ENCODE measurements at places on chromosomes 5 and 9.

GRCh38 chr5:58481828-58482227, 9.4 kb upstream of the GAPT start:
- no peak for DNase-seq

- DNase-seq, result no peak
These were observed 177.6 kb upstream of the IER5L start for GRCh38 chr9:129355631-129356030.

GRCh38 chr5:54325272-54325609, 14.9 kb upstream of the ARL15 start:
- no peak for DNase-seq

- DNase-seq, result no peak
These were observed 826.1 kb downstream of the SEMA5A start for GRCh38 chr5:8719796-8720195.

DNA sequence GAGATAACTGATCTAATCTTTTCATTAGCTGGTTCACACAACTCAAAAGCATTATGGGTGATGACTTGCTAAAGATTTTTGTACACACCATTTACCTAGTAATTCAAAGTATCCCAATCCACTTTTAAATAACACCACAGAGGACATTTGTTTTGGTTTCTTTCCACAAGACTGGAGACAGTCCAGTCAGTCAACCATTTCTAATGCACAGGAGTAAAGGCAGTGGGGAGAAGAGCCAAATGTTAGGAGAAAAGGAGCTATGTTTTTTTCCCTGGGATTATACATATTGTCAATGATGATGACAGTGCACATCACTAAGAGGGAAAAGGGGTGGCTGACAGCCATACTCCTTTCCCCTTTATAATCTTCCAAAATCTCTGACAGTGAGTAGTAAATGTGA, 240.9 kb downstream of the GABRB2 start:
- no peak for DNase-seq

GRCh38 chr5:172486912-172487311, 32.6 kb upstream of the SH3PXD2B start:
- DNase-seq, result no peak

- DNase-seq, result no peak
These were observed 1.3 kb upstream of the ZNF366 start for GRCh38 chr5:72508241-72509170.

DNA sequence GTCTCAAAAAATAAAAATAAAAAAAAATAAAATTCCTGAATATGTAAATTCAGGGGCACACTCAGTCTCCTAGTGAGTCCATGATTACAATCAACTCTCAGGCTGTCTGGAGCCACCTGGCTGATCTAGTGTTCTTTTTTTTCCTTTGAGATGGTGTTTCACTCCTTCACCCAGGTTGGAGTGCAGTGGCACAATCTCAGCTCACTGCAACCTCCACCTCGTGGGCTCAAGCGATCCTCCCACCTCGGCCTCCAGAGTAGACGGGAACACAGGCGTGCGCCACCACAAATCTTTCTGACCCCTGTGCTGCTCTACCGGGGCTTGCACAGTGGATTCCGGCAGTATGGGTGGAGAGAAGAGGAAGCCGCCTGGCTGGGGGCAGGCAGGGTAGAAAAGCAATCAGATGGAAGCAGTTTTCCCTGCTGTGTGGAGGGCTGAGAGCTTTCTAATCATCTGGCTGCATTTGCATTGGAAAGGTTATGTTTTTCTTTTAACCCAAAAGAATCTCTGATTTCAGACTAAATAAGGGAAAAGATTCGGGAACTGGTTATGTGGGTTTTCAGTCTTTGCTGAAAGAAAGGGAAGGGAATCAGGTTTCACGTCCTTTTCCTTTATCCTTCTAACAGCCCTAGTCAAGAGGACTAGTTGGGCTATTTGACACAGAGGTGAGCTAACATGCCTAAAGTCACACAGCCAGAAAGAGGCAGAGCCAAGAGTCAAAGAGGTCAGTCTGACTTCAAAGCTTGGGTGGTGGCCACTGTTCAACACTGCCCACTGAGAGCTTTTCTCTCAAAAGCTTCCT, 26.3 kb upstream of the CORO2A start:
- no peak for DNase-seq

GRCh38 chr5:171874234-171874633, 88.6 kb downstream of the SMIM23 start:
- DNase-seq, result no peak

DNA sequence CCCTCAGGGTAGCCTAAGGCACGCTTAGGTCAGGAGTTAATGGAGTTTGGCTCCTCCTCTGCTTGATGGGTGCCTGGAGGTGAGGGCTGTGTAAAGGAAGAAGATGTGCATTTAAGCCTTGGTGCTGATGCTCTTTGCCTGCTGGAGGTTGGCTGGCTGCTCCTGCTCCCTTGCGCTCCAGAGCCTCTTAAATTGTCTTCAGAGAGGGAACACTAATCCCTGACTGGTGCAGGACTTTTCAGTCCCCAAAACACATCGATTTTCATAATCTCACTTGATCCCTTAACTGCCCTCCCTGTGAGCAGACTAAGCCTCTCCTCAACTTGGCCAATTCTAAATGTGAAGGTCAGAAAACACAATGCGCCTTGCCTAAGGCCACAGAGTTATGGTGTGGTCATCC, 16.2 kb upstream of the TCOF1 start:
- no peak for DNase-seq

DNA sequence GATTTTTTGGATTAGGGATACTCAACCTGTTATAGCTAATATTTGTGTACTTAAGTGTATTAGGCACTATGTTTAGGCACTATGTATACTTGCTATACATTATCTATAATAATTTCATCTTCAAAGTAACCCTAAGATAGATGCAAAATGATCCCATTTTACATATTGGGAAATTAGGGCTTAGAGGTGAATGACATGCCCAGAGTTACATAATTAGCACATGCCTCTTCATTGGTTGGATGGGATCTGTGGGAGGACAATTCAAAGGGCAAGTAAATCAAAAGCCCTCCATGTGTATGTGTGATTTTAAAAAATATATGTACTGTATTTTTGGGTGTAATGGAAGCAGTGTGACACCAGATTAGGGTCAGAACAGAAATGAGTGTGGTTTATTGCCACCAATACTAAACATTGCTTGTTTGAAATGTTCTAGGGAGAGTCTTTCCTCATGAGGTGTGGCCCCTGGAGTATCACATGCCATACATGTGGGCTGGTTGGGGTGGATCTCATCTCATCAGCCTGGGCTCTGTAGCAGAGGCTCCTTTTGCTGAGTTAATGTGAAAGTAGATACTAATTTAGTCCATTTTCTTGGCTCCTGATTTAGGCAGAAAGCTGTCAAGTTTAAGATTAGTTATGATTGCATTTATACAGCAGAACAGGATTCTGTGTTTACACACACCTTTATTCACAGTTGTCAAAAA, 5.5 kb downstream of the C9orf85 start:
- DNase-seq, result no peak

- DNase-seq, result peak; percentile 51
These were observed 4.8 kb upstream of the ST6GALNAC4 start for GRCh38 chr9:127921557-127922120.

DNA sequence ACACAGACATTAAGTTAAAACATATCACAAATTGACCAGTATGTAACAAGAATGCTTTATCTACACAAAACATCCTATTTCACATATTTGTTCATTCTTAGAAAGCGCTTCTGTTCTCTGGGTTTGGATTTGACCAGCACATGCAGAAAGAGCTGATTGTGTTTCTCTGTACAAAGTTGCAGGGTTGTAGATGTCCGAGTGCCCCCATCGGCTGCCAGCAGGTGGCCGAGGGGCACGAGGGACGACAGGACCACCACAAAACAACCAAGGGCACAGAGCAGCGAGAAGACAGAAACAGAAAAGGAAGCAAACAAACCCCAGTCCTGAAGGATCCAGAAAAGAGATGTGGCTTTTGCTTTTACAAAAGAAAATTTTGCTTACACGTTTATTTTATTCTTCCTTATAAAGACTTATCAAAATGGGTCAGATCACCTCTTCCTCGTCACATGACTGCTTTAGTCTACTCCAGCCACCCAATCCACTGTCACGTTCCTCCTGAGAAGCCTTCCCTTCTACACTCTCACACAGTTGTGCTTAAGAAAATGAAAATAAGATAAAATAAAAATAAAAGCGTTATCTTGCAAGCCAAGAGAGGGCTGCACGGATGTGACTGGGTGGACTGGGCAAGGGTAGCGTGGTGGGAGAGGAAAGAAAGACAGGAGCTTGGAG, 9.5 kb downstream of the OTP start:
- no peak for DNase-seq

DNA sequence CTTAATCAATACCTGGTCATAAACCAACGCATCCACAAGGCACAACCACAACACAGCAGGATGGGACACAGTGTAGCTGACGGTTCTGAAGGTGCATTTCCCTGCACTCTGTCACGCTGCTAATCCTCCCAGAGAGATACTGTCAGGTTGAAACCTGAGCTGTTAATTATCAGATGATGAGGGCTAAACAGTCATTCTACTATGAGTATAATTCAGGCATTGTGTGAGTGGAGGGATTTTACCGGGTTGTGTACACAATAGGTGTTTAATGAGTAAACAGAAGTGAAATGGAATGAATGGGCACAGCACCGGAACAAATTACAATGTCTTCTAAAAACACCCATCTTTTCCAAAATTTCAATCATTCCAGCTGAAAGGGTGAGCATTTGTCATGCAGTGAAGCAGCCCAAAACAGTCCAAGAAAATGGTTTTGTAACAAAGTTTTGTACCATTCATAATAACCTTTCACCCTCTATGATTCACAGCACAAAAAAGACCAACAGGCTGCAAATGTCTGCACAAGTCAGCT, 71.5 kb downstream of the ABCA1 start:
- no peak for DNase-seq

DNA sequence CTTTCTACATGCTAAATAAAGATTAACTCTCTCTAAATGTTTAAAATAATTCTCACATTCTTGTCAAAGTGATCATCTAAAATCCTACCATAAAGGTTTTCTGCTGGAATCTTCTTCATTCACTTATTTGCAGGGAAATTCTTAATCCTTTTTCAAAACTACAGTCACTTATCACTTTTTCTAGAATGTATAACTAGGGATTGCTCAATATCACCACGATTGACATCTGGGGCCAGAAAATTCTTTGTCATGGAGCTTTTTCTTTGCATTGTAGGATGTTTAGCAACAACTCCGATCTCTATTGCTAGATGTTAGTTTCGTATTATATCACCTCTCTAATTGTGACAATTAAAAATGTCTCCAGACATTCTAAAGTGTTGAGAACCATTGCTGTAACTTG, 344.9 kb upstream of the PIK3R1 start:
- no peak for DNase-seq

GRCh38 chr9:107615321-107615720, 125.8 kb upstream of the KLF4 start:
- no peak for DNase-seq

GRCh38 chr9:91303741-91304415, 57.8 kb downstream of the AUH start:
- DNase-seq, result no peak

DNA sequence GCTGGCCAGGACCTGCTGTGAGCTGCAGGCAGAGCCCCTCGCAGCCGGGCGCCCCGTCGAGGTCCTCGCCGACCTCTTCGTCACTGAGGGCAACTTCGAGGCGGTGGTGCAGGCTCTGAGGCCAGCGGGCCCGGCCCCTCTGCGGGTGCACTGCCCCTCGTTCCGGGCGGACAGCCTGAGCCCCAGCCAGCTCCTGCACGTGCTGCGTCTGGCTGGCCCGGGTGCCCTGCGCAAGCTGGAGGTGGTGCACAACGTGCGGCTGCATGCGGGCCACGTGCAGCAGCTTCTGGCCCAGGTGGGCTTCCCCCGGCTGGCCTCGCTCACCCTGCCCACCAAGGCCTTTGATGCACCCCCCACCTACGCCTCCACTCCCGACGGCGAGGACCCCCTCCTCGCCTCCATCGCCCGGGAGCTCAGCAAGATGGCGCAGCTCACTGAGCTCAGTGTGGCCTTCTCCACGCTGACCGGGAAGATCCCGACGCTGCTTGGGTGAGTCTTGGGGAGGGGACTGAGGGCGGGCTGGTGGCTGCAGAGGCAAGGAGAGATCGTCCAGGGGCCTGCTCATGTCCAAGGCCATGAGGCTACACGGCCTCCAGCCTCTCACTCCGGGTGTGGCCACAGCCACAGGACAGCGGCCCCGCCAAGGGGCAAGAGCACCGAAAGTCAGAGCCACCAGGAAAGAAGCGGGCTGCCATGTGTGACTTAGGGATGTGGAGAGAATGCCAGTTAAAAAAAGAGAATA, 825 bp downstream of the LRRC14B start:
- DNase-seq, result no peak

GRCh38 chr9:104091116-104091515, 3.0 kb upstream of the SMC2 start:
- no peak for DNase-seq

GRCh38 chr9:113898151-113898550, 22.0 kb downstream of the ZNF618 start:
- DNase-seq, result no peak

DNA sequence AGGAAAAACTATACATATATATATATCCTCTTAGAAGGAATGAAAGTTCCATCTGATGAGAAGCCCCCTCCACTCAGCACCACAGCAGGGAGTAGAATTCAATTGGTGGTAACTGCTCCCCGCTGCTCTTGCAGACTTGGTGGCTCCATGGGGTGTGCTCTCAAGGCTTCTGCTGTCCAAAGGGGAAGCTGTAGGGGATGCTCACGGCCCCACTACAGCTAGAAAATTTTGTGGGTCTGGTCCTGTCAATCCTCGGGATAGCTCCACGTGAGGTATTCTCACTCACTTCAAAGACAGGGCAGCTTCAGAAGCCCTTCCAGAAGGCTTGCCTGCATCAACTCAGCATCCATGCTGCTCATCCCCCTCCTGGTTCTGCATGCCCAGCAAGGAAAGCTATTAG, 247.2 kb downstream of the CETN3 start:
- no peak for DNase-seq

DNA sequence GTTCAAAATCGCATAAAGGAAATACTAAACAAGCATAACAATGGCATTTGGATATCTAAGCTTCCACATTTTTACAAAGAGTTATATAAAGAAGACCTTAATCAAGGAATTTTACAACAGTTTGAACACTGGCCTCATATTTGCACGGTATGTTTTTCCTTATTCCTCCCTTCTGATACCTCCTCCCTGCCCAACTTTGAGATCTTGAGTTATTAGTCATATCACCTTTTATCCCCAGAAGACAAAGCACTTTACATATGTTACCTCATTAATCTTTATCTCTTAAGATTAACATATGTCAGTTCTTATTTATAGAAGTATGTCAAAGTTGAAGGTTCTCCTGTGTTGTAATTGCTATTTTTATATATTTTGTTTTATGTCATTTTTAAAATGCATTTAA, 29.8 kb downstream of the TDRD7 start:
- no peak for DNase-seq

DNA sequence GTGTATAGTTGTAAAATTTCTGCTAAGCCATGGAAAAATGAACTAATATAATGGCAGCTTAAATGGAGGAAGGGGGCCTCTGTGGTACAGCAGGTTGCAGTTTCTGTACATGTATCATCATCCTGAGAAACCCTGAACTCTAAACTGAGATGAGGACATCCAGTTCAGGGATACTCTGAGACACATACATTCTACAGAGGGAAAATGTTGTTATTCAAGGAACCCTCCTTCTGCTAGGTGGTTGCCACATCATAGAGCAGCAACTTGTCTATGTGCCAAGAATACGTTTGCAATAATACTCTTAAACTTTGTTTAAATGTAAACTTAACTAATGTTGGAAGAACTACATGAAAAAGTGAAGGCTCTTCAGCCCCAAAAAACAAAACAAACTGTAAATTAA, 1310.8 kb upstream of the WWC1 start:
- DNase-seq, result no peak

Data from SW 1271 (cell line).